H4 (cell line): ENCODE measurements at places on chromosomes 2 and 18. TPM values are rescaled to one million over a fixed set of nuclear protein-coding genes. Genes with fewer than 3 reads are reported as not detected.
A peak's percentile ranks its signal among the peaks of the same experiment; 100 is the strongest.

GRCh38 chr2:104444392-104444791 lies 409.5 kb upstream of the POU3F3 start:
- DNase-seq, result peak; percentile 61

DNA sequence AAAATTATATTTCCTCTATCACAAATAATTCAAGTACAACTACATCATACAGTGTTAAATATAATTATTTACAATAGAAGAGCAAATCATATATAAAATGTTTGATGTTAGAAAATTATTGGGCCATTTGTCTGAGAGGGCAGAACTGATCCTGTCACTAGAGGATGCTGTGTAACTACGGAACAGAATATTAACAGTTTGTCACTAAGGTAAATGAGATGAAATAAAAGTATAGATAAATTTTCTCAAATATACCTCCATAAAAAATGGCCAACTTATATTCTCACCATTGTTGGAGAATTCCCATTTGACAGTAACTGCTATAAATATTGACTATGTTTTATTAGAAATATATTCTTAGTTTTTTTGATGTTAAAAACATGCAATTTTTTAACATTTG lies 1067.4 kb upstream of the DDX18 start:
- no peak for DNase-seq

The EFEMP1 gene
- 0.51 and 2.0 TPM in 2 replicates for total RNA-seq

- DNase-seq, result no peak
Observed at GRCh38 chr18:55688030-55688429, 100.0 kb upstream of the TCF4 start.

DNA sequence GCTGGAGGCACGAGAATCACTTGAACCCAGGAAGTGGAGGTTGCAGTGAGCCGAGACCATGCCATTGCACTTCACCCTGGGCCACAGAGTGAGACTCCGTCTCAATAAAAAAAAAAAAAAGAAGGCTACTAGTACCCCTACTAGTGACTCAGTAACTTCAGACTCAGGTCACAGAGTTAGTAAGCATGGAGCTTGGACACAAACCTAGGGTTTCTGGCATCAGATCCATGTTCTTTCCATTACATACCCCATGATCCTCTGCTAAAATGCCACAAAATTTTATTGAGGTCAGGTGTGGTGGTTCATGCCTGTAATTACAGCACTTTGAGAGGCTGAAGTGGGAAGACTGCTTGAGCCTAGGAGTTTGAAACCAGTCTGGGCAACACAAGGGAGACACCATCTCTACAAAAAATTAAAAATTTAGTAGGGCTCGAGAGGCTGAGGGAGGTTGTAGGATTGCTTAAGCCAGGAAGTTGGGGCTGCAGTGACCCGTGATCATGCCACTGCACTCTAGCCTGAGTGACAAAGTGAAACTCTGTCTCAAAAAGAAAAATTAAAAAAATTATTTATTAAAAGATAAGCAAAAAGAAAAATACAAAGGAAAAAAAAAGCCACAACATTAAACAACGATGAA lies 45.1 kb downstream of the DHX57 start:
- peak; percentile 11 for DNase-seq

DNA sequence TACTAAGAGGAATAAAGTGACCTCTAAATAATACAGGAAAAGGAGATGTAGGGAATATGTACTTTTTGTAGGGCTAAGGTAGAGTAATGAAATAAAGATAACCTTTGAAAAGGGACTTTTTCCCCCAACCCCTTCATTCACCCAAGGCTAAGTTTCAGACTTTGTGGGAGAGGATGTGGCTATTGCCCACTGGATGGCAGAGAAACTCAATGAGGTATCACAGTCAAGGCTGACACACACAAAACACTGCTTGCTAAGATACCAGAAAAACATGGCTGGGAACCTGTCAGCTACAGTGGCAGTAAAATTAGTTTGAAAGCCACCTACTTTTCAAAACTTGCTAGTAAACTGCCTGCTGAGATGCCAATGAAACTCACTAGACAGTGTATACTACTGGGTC lies 158.8 kb upstream of the WDSUB1 start:
- DNase-seq, result no peak

The FOXD4L1 gene
- total RNA-seq, result not detected in 2 replicates

GRCh38 chr18:12376034-12376753 lies 833 bp downstream of the AFG3L2 start:
- DNase-seq, result no peak

DNA sequence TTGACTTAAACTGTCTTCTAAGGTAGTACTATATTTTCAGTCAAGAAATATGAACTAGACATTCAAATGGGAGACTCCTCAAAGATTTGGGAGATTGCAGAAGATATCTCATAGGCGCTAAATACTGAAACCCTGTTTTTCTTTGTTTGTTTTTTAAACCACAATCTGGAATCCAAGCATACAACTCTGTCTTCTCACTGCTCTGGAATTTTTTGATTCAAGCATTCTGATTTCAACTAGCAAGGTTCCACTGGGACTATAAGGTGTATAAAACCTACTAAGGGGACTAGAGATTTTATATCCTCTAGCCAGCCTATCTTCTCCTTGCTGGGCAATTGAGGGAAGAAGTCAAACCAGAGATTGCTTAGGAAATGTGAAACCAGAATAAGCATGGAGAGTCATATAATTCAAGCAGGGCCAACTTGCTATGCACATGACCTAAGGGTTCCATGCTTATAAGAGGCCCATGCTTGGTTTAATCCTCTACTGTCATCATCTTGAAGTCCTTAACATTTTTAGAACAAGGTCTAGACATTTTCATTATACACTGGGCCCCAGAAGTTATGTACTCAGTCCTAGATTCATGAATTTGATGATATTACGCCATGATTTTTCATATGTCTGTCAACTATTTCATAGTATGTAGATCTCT lies 405.5 kb downstream of the PARD3B start:
- DNase-seq, result no peak

GRCh38 chr18:55735199-55735855 lies 147.3 kb upstream of the TCF4 start:
- no peak for DNase-seq

DNA sequence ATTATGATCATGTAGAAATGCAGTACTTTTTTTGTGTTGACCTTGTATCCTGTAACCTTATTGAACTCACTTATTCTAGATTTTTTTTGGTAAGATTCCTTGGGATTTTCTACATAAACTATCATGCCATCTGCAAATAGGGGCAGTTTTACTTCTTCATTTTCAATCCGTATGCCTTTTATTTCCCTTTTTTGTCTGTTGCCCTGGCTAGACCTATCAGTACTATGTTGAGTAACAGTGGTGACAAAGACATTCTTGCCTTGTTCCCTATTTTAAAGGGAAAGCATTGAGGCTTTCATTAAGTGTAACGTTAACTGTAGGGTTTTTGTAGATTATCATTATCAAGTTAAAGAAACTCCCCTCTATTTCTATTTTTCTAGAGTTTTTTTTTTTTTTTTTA lies 92.3 kb downstream of the LYPD1 start:
- DNase-seq, result no peak

DNA sequence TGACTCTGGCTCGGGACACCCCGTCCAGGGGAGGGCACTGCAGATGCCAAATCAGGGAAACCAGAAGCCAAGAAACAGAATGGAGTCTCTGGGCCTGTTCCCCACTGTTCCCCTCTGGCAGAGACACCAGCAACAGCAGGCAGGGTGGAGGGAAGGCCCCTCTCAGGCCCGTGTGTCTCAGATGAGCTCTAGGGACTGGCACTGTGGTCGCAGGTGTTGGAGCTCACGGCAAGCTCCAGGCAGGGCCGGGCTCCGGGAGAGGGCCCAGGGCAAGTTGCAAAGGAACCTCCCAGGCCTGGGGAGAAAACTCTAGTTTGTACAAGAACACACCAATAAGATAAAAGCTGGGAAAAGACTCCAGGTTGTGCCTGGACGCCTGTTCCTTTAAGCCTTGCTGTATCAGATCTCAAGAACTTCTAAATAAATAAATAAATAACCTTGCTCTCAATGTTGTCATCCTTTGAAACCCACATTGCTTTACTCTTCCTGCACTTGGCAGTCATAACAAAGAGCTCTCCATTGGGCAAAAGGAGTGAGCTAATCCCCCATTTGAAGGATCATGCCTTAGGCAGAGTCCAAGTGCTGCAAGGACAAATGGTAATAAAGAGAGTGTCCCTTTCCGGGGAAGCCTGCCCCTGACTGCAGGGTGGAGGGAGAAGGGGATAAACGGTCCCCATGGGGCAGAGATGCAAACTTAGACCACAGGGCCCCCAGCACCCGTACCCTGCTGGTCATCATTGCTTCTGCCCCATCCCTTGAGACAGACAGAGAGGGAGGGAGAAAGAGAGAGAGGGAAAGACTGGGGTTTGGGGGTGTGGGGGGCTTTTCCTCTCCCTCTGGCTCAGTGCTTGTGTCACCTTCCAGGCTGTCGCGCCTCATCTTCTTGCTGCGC lies 33.3 kb downstream of the CNGA3 start:
- peak; percentile 56 for DNase-seq

The MYO7B gene
- 0.48 TPM in 1 of 2 replicates, not detected in the other for total RNA-seq

DNA sequence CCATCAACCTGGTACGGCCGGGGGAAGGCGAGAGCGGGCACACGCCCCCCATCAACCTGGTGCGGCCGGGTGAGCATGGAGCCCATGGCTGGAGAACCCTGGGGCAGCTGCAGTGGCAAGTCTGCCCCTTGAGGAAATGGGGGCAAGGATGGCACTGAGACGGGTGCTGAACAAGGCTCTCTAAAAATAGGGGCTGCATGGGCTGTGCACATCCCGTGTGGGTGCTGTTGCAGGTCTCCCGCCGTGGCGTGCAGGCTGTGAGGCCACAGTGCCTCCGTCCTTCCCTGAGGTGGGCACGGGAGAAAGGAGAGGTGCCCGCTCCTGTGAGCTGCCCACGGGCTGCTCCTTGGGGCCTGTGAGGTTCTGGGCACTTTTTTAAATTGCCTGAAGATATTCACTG lies 99.2 kb downstream of the NFATC1 start:
- DNase-seq, result no peak

The TUBA3E gene
- total RNA-seq, result 0.10 TPM in 1 of 2 replicates, not detected in the other

- no peak for DNase-seq
Observed at GRCh38 chr18:13452871-13453680, 234.5 kb downstream of the LDLRAD4 start.

- no peak for DNase-seq
Observed at GRCh38 chr18:28110924-28111323, 66.0 kb downstream of the CDH2 start.

GRCh38 chr18:46276748-46277147 lies 172.6 kb downstream of the HAUS1 start:
- no peak for DNase-seq

- DNase-seq, result no peak
Observed at GRCh38 chr2:137190411-137191195, 425.3 kb downstream of the THSD7B start.

- no peak for DNase-seq
Observed at GRCh38 chr2:219901155-219901554, 273.7 kb downstream of the SLC4A3 start.

The BUB1 gene
- 57.7 and 85.3 TPM in 2 replicates for total RNA-seq

DNA sequence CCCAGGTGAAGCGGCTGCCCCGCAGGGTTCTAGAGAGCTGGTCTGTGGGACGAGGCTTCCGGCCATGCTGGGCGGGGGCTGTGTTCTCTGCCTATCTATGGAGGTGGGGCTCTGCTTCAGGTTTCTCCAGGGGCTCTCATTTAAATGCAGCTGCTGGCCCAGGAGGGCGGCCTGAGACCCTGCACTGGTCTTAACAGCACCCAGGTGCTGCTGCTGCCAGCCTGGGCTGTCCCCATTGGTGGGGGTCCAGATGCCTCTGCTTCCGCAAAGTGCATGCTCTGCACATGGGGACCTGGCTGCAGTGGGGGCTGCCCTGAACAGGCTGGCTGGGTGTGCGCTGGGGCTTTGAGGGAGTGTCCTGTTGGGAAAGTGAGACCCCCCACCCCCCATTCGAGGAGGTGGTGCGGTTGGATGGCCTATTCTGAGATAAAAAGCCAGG lies 29.7 kb upstream of the ALLC start:
- DNase-seq, result no peak

The RIT2 gene
- total RNA-seq, result 2.1 and 5.1 TPM in 2 replicates

The DYNC1I2 gene
- total RNA-seq, result 65.9 and 72.6 TPM in 2 replicates

The GLI2 gene
- 1.9 and 2.0 TPM in 2 replicates for total RNA-seq

DNA sequence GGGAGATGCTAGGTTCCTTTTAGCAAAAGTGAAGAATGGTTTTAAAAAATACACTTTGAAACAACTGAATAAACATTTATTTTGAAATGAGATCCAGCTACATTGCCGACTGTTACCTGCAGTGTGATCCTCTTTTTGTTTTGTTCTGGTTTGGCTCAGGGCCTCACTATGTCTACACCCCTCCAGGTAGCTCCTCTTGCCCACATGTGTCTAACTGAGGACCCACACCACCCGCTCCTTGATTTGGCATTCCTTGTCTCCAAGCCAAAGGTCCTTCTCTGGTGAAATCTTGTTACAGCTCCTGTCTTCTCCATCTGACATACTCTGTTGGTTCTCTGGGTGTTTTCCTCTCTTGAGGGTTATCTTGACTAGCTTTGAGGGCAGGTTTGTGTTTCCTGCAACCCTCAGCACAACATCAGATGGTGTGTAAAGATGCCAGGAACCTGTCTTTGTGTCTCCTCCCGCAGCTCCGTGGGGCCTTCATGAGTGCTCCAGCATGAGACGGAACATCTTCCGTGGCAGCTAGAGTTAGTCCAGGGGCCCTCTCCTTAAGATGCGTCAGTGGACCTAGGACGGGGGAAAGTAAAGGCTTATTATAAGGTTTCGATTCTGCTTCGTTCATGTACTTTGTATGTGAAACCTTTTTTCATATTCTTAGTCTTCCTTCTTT lies 32.1 kb downstream of the MAP4K4 start:
- DNase-seq, result no peak

The ORC4 gene
- total RNA-seq, result 95.1 and 115 TPM in 2 replicates
